ENCODE measurements at places on chromosomes 1 and 21. TPM values are rescaled to one million over a fixed set of nuclear protein-coding genes. Genes with fewer than 3 reads are reported as not detected.

DNA sequence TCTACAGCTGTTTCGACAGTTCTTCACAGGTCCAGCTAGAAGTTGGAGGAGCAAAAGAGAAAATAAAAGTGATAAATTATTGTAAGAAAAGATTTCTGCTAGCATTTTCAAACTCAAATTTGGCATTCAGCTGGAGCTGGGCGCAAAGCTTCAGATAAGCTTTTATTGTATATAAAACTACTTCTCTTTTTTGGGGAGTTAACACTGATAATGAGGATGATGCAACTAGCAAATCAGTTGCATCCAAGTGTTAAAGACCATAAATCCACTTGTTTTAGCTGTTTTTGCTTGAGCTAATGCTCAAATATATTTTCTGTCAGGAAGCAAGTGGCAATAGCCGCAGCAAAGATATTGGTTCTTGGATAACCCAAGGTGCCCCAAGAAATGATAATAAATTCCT is 127.1 kb upstream of the PKN2 start:
- H3K4me3 ChIP-seq = no peak overlapping the region
- H3K36me3 ChIP-seq = no peaks in the 10 kb centered on the region
- H3K27me3 ChIP-seq = no peaks in the 10 kb centered on the region
- no peaks in the 10 kb centered on the region for H3K4me1 ChIP-seq
- H3K27ac ChIP-seq = no peak overlapping the region

GRCh38 chr21:15719976-15720375 is 9.8 kb upstream of the USP25 start:
- H3K27ac ChIP-seq = no peak overlapping the region
- H3K27me3 ChIP-seq = no peaks in the 10 kb centered on the region
- H3K36me3 ChIP-seq = no peaks in the 10 kb centered on the region
- H3K4me3 ChIP-seq = no peak overlapping the region

DNA sequence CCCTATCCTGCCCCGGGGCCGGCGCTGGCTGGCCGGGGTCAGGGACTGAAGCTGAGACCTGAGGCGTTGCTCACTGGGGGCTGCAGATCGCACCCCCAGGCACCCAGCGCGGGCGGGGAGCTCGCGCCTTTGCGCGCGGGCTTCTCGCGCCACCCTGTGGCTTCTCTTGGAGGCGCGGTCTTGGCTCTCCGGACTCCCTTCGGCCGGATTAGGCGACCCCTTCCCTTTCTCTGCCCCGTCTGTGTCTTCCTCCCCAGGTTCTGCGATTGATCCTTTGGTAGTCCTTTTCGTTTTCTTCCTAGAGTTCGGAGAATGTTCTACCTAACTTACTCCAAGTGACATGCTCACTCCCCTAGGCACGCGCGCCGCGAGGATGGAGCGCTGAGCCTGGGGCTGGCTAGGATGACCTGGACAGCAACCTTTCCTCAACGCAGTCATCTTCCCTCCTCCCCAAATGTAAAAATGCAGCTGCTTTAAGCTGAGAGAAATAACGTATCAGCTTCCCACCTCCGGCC is 495 bp upstream of the NTRK1 start:
- peak overlapping the region; percentile 64 for H3K4me3 ChIP-seq
- no peaks in the 10 kb centered on the region for H3K36me3 ChIP-seq
- no peak for DNase-seq
- peaks cover 16% of the 10 kb centered on the region for H3K4me1 ChIP-seq

CYYR1 gene
- 6.6 TPM for total RNA-seq

HMGN1 gene
- total RNA-seq = 32.0 TPM

CHD5 gene
- total RNA-seq = 1.1 TPM

SH2D5 gene
- total RNA-seq = not detected

Data from thoracic aorta (tissue), 2 donors.